ENCODE measurements at places on chromosomes 5 and 9. TPM values are rescaled to one million over a fixed set of nuclear protein-coding genes. Genes with fewer than 3 reads are reported as not detected.

GRCh38 chr5:140764177-140764973 lies 21.6 kb upstream of the PCDHA1 start:
- H3K4me3 ChIP-seq: no peak overlapping the region
- no peak overlapping the region for H3K27ac ChIP-seq
- H3K36me3 ChIP-seq: no peaks in the 10 kb centered on the region
- no peaks in the 10 kb centered on the region for H3K4me1 ChIP-seq
- no peak for DNase-seq
- no peaks in the 10 kb centered on the region for H3K27me3 ChIP-seq

- no peak overlapping the region for H3K27ac ChIP-seq
- no peaks in the 10 kb centered on the region for H3K4me1 ChIP-seq
- H3K27me3 ChIP-seq: no peaks in the 10 kb centered on the region
- no peak overlapping the region for H3K4me3 ChIP-seq
Measured at GRCh38 chr9:105751761-105752160, 57.4 kb downstream of the TMEM38B start.

DNA sequence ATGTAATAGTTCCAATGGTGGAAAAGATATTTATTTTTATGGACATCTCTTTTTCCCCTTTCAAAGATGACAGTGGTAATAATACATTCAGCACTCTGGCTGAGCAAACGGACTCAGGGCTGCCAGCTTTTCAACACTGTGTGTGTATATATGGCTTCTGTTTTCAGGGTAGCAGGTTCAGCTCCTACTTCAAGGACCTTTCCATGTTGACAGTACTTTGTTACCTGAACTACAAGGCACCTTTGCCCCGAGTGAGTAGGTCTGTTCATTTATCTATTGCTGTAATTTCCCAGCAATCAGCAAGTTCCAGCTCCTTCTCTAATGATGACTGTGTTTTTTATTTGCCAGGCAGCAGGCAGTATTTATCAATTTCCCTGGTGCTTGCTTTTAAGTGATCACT lies 387.4 kb upstream of the KIF2A start:
- no peaks in the 10 kb centered on the region for H3K4me1 ChIP-seq
- no peak for DNase-seq
- no peaks in the 10 kb centered on the region for H3K27me3 ChIP-seq
- H3K36me3 ChIP-seq: no peaks in the 10 kb centered on the region

DNA sequence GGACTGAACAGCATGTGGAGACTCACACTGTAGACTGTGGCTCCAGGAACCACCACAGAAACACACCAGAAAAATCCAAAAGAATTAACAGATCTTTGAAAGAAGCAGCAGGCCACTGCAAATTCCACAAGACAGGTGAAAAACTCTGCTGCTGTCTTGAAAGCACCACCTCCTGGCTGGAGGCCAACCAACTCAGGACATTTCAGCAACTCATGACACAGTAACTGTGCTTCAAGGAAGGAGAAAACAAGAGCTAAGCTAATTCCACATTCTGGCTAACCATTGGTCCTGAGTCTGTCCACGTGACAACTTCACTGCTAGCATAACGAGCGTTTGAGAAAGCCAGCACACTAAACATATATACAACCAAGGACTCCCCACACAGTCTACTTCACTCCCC lies 625.1 kb downstream of the PRELID2 start:
- H3K27ac ChIP-seq: no peak overlapping the region
- no peak overlapping the region for H3K4me3 ChIP-seq
- H3K4me1 ChIP-seq: no peaks in the 10 kb centered on the region
- no peaks in the 10 kb centered on the region for H3K27me3 ChIP-seq

DNA sequence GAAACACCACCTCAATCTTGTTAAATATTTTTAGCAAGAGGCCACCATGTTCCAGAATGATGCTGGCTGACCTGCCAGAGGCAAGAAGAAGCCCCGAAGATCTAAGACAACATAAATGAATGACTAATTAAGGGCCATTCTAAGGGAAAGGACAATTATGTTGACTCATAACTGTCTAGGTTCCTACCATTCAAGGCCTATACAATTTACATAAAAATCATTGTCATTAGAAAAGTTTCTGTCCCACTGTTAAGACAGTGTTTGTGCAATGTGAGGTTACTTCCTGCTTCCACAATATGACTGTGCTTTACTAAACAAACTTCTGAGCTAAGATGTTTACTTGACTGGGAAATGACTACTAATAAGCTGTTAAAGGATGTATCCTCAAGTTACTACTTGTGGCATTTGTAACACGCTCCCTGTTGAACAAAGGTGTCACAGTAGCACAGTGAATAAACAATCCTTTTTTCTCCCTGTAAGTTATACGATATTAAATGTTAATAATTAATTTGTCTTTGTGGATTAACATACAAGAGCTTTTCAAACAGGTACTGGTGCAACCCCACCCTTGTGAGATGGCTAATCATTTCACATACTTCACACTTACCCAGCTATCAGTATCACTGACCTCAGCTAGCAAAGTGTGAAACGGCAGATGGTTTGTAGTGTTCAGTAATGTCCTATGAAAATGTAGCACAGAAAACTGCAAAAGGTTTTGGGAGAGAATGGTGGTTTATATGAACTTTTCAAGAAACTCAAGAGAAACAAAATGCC lies 195.8 kb downstream of the EFNA5 start:
- peak; percentile 28 for DNase-seq
- H3K27me3 ChIP-seq: no peaks in the 10 kb centered on the region
- no peak overlapping the region for H3K4me3 ChIP-seq
- H3K4me1 ChIP-seq: peaks cover 29% of the 10 kb centered on the region
- H3K27ac ChIP-seq: peak overlapping the region; percentile 28

GRCh38 chr9:120922404-120923195 lies 4.0 kb downstream of the TRAF1 start:
- H3K27ac ChIP-seq: no peak overlapping the region
- H3K4me3 ChIP-seq: no peak overlapping the region
- no peaks in the 10 kb centered on the region for H3K36me3 ChIP-seq
- no peak for DNase-seq

DNA sequence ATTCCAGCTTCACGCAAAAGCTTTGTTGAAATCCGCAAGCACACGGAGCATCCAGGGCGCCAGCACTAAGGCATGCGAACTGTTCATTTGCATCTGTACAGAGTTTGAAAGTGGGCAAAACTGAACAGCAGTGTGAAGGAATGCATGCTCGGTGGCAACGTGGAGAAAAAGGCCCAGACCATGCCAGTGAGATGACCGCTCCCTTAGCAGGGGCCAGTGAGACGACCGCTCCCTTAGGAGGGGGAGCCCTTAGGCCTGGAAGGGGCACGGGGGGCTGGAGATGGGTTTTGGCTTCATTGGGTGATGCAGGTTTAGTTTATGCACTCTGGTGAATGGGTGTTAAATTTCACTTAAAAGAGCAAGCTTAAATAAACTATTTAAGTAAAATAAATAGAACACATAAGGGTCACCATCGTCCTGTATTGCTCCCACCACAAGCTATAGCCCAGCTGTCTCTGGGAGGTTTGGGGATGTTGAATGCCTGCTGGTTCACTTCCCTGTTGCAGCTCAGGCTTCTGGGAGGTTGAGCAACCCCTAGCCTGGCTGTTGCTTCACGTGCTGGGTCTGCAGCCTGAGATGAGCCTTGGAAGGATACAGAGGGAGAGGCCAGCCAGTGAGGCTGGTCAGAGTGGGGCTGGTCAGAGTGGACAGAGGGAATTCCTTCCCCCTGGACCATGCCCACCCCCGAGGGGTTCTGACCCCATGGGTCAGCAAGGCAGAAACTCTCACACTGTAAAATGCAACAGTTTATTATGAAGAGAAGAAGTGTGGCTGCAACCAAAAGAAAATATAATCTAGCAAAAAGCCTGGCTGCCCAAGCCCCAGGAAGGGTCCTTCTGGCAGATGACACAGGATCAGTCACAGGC lies 4.6 kb upstream of the FCN1 start:
- no peak overlapping the region for H3K4me3 ChIP-seq
- peak overlapping the region; percentile 10 for H3K27ac ChIP-seq
- no peaks in the 10 kb centered on the region for H3K36me3 ChIP-seq
- DNase-seq: no peak
- no peaks in the 10 kb centered on the region for H3K27me3 ChIP-seq

DNA sequence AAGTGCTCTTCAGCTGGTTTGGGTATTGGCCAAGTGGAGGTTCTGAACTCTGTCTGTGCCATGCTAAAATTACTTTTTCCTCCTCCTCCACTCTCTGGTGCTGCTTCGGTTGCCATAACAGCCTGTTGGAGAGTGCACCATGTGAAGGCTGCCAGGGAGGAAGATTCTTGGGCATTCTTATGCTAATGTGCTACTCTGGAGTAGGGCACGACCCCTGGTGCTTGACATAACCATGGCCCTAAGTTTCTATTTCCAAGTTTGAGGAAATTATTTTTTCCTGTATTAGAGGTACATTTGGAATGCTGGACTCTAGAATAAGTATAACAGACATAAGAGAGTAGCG lies 111.6 kb downstream of the ARHGAP26 start:
- no peak overlapping the region for H3K4me3 ChIP-seq
- H3K27ac ChIP-seq: no peak overlapping the region
- peaks cover 21% of the 10 kb centered on the region for H3K4me1 ChIP-seq
- H3K27me3 ChIP-seq: no peaks in the 10 kb centered on the region
- no peaks in the 10 kb centered on the region for H3K36me3 ChIP-seq

GRCh38 chr5:24644761-24645160 lies at the start of gene CDH10:
CDH10 (minus strand) TSS chr5:24644978; CDS start chr5:24593490, 51,488 bp downstream.
- DNase-seq: no peak
- H3K4me3 ChIP-seq: no peak within 1 kb of the TSS
- no peak within 1 kb of the TSS for H3K27ac ChIP-seq
- H3K27me3 ChIP-seq: no peaks in the 10 kb centered on the region

DNA sequence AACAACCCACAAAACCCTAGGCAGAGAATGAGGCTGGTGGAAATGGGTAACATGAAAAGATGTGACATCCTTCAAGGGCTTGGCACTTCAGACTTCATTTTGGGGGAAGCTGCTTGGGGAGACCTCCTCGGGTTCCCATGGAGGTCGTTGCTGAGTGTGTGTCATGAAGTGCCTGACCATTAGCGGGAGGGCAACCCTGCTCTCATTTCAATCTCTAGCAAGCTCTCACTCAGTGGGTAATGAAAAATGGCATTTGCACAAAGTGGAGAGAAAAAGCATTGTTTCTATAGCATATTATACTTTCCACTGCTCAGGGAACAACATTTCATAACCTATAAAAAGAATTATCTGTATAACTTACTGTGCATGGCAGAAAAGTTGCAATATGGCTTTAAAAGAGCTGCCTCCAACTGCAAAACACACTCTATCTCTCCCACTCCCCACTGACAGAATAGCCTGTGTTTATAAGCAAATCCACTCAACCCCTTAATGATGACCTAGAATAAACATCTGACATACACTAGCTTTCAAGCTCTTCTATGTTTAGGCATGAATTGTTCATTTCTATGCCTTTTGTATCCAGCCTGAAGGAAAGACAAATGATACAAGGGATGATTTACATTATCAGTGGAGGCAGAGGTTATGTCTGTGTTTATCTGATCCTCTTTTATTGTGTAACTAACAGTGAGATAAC lies 357.2 kb downstream of the ZSWIM6 start:
- no peak overlapping the region for H3K27ac ChIP-seq
- H3K27me3 ChIP-seq: no peaks in the 10 kb centered on the region
- DNase-seq: no peak
- peaks cover 5% of the 10 kb centered on the region for H3K4me1 ChIP-seq
- no peaks in the 10 kb centered on the region for H3K36me3 ChIP-seq

DNA sequence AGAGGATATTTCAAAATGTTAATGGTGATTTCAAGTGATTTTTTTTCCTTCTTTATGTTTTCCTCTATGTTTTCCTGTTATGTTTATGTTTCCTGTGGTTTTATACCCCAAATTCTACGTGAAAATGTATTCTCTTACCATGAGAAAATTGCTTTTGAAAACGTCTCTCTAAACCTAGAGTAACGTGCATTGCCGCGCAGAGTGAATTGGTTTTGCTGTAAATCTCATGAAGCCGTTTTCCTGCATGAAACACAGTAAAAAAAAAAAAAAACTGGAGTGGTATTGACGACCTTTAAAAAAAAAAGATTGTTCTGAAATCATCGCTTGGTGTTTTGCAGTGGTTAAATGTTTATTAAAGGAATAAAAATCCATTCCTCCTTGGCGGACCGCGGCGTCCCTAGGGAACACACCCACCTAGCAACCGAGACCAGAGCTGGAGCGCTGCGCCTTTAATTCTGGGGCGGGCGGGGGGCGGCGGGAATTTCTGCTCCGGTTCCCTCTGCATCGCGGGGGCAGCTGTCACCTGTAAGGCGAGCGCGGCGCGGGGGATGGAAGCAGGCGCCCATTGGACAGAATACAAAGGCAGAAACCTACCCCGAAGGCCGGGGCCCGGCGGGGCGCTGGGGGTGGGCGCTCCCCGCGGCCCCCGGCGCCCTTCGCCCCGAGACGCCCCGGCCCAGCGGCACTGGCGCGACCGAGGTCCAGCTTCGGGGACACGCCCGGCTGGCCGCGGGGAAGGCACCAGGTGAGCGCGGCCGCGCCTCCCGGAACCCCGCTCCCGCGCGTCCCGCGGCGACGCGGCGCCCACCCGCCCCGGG lies at the start of gene SOWAHA:
SOWAHA (plus strand) TSS at position 522 of the 818 bp plus-strand sequence. CDS start 320 bp downstream, outside the sequence.
- no peak for DNase-seq
- H3K4me1 ChIP-seq: peaks cover 13% of the 10 kb centered on the region
- H3K4me3 ChIP-seq: peak within 1 kb of the TSS; percentile 48
- peaks cover 15% of the 10 kb centered on the region for H3K27me3 ChIP-seq

DNA sequence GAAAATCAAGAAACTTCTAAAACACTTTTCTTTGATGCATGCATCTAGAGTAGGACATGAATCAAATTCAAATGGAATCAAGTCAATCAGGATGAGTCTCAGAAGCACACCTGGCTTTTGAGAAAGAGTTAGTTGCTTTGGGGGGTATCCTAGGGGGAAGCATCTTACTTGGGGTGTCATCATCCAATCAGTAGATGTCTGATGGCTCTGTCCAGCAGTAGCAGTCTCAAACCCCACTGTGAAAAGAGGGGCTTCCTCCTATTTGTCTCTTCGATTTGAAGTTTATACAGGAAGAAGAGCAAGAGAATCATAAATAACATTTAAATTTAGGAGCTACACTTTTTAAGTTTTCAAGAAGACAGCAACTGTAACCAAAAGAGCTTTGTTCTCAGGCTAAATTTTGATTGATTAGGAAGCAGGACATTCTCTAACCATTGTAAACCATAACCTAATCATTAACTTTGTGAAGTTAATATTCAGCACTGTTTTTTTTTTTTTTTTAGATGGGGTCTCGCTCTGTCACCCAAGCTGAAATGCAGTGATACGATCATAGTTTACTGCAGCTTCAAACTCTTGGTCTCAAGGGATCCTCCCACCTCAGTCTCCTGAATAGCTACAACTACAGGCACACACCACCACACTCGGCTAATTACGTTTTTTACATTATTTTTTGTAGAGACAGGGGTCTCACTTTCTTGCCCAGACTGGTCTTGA lies 614.7 kb downstream of the CSNK1G3 start:
- no peaks in the 10 kb centered on the region for H3K36me3 ChIP-seq
- no peaks in the 10 kb centered on the region for H3K27me3 ChIP-seq
- H3K4me1 ChIP-seq: no peaks in the 10 kb centered on the region
- H3K4me3 ChIP-seq: no peak overlapping the region
- H3K27ac ChIP-seq: no peak overlapping the region

Gene SCGB3A1
- 940 TPM for total RNA-seq

Gene OR1J2
- not detected for total RNA-seq

Gene RANBP3L
- total RNA-seq: 2.1 TPM

Gene ABO
- total RNA-seq: 37.0 TPM

Gene TMOD1
- 8.4 TPM for total RNA-seq

Gene ANKRD31
- total RNA-seq: not detected

Gene MSANTD3
- 27.2 TPM for total RNA-seq

Gene OBP2B
- not detected for total RNA-seq

Gene GDNF
- not detected for total RNA-seq

All from upper lobe of left lung (tissue), 6 donors.